ENCODE measurements at places on chromosomes 6 and 20.

GRCh38 chr6:96927660-96928059 is 3.1 kb downstream of the KLHL32 start:
- DNase-seq: no peak

GRCh38 chr6:104014163-104014959 is 845.4 kb downstream of the HACE1 start:
- DNase-seq: no peak

GRCh38 chr20:22070610-22071058 is 365.2 kb downstream of the PAX1 start:
- no peak for DNase-seq

DNA sequence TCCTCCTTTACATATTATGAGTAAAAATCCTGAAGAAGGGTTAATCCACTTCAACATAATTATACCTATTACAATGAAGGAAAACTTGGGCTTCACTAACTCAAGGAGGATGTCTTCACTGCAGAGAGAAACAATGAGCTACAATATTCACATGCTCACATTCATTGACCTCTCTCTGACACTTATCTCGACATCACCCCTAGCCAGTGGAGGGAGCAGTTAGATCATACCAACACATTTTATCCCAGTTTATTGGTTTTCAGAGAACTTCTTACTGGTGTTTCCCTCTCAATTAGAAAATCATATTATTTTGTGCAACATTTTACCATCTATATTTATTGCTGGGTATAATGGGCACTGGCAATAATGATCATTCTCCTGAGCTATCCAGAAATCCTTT is 646.5 kb downstream of the TENT5A start:
- no peak for DNase-seq

DNA sequence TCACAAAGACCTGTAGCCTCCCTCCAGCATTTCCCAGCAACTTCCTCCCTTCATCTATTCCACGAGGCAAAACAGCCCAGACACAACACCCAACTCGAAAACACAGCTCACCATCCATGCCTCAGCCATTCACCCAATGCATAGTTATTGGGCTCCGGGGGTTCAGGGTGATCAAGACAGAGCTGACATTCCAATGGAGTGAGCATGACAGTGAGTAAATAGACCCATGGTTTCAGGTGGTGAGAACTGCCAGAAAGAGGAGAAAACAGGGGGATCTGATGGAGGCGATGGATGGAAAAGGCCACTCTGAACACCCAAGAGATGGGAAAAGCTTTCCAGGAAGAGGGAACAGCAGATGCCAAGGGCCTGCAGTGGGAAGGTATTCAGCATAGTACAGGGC is 5.9 kb downstream of the CASS4 start:
- DNase-seq: no peak

DNA sequence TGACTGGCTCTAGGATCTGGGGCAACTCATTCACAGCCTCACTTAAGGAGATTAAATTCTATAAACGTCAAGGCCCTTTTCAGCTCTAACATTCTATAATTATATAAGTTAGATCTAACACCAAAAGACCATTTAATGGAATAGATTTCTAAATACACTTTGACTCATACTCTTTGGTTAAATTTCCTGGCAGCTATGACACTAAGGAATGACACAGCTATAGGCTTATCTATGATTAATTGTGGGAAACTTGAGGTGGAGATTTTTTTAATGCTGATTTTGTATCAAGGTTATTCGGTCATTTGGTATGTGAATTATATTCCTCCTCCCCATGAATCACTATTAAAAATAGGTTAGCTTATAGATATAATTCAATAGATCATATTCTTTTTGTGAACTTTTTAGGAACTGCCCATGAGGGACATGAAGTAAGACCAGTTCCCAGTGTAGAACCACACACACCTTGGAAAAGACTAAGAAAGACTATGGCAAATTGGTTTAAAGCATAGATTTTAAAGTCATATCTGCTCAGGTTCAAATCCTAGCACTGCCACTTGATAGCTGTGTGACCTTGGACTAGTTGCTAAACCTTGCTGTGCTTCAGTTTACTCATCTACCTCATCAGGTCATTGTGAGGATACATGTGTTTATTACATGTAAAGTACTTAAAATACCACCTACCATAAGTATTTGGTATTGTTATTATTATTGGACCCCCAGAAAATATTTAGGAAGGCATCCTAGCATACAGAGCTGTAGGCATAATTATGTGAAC is 116.0 kb downstream of the CRYBG1 start:
- no peak for DNase-seq

GRCh38 chr20:2814076-2814475 is 711 bp upstream of the C20orf141 start:
- no peak for DNase-seq

GRCh38 chr6:50978380-50979170 is 159.9 kb downstream of the TFAP2B start:
- DNase-seq: no peak

GRCh38 chr20:15702161-15702560 is 871.1 kb downstream of the KIF16B start:
- no peak for DNase-seq

DNA sequence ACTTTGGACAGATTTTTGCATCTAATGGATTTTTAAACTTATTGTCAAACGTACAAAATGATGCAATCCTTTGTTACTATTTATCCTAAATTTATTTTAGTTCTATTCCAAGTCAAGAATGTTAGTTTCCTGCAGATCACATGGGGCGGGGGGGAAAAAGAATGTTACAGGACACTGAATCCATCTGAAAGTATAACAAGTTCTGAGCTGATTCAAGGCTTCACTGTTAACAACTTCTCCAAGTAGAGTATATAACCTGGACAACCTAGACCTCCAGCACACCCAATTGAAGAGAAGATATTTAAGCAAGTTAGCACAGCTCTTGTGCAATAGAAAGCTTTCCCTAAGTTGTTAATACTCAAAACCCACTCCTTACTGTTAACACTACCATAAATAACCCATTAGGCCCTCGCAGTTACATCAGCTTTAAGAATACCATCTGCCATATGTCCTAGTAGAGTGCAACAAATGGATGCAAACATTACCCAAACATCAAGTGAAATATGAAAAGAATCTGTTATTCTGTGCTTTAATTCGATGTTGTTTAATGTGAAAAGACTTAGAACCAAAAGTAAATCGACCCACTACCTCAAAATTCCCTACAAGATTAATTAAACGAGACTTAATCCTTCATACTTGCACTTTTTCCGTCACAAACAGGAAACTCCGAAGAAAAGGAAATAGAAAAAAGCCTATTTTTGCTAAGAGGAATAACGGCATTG is 1.3 kb downstream of the SEC63 start:
- peak; percentile 59 for DNase-seq

GRCh38 chr6:125639466-125640020 is 109.9 kb upstream of the HEY2 start:
- DNase-seq: no peak

DNA sequence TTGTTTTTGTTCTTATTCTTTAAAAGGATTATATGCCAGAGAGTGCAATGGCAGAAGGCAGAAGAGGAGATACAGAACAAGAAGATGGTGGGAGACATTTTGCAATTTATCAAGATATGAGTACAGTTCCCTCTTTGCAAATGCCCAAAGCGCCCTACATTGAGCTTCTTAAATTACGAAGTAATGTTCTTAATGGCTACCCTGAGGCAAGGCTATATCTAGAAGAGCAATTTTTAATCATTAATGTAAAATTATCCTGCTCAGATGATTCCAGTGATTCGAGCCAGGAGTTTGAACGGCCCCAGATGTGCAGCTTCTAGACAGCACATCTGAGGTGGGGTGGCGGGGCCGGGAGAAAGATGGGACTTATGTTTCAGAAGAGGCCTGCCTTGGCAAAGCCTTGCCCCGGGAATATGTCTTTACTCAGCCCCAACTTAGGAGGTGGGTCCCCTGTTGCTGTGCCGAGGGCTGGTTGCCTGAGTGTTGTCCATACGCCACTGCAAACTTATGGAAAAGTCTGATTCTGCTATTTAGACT is 84.9 kb upstream of the MLN start:
- no peak for DNase-seq

DNA sequence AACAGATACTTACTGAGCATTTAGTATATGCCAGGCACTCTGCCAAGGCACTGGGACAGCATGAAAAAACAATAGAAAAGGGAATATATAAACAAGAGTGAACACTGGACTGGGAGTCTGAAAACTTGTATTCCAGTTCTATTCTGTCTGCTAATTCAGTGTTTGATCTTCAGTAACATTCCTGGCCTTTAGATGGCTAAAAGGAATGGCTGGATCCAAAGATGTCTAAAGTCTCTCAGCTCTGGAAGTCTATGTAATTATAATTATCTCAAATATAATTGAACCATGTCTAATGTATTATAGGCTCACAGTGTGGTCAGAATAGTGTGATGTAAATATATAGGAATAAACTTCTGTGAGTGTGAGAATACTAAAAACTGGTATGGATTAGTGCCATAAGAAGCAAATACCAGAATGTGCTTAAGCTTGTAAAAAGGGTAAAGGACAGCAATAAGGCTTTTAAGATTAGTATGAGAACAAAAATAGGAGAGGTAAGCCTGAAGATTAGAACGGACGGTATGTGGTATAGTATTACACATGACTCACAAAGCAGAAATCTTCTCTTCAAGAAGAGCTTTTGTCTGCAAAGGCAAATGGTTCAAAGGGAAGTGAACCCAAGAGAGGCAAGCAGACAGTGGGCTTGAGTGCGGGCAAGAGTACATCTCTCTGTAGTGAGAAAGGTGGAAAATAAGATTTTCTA is 68.5 kb downstream of the TMEM200A start:
- DNase-seq: no peak

GRCh38 chr6:79717989-79718388 is 86.9 kb downstream of the SH3BGRL2 start:
- DNase-seq: no peak

- DNase-seq: no peak
Observed at GRCh38 chr6:161503570-161503969, 229.7 kb upstream of the AGPAT4 start.

DNA sequence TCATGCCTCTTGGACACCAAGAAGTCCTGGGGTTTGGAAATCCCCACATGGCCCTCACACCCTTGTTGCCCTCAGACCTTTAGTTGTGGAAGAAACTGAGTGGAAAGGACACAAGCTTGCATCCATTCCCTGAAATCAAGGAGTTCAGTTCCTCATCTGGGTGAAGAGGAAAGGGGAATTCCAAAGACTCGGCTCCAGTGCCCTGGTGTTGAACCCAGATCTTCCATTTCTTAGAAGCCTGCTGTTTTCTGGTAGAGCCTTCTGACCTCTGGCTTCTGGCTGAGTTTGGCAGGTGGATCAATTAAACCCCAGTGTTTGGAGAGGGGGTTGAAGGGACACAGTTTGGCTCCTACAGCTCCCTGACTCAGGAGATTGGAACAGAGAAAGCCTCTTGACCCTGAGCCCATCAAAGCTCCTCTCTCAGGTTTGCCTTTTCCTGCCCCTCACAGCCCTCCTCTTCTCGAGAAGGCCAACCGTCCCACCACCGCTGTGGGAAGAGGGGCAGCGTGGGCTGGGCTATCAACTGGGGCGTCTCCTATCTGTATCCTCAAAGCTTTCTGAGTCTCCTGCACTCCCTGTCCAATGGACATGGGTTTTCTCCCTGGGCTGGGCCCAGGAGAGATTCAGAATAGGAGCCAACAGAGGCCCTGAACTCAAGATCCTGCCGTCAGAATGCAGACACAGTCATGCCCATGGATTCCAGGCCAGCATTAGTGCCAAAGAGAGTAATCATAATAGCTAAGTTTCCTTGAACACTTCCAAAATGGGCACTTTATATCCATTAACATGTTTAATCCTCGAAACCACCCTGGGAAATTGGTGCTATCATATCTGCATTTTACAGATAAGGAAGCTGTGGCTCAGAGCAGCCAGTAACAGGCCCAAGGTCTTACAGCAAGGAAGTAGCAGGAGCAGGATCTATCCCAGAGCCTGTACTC is 146.2 kb downstream of the VEGFA start:
- DNase-seq: no peak

DNA sequence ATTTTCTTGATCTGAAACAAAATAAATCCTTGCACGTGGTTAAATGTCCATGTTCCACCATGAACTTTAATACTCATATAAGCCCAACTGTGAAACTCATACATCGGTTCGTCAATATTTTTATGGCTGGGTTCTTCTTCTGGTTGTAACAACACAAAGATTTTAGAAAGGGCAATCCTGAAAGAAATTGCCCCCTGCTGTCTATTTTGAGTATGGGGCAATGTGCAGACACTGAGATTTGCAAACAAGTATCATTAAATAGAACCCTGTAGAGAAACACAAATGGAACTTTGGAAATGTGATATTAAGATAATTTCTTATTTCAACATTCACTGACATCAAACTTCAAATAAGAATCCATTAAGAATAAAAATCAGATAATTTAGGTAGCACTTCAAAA is 80.2 kb upstream of the PHACTR1 start:
- no peak for DNase-seq

DNA sequence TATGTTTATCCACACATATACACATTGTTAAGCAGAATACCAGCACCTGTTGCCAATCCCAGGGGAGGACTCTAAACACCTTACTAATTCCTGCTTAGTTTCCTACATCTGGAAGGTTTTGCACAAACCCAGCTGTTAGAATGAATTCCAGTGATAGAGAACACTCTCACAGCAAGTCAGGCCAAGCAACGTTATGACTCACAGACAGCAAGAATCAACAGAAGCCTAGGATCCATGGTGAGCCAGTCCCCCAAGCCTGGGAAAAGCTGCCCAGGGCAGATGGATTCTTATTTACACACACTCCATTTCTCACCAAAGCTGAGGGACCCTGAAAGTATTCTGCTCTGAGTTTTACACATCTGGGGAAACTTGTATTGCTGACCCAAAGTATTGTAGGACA is 291.7 kb downstream of the SLC35F1 start:
- DNase-seq: no peak

DNA sequence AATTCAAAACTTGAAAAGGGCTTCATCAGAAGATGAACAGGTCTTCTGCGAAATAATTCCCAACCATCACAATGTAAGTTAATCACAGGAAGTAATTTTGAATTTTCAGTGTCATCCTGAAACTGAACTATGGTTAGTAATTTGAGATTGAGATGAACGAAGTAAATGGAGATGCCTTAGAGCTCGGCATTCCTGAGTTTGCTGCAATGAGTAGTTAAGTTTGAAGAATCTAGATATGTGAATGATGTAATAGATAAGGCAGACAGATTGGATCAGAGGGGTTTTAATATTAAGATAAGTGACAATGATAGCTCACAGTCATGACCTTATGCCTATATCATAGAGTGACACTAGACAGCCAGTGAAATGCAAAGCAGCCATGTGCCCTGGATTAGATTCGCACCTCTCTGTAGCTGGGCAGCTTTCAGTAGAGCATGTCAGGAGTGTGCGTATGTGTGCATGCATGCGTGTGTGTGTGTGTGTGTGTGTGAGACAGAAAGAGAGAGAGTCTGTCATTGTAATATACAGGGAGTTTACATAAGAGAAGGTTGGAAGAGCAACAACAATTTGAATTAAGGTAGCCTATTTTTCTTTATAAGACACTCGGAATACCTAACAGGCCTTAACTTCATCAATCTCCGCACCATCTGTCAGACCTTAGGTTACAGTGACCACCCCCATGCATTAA is 233.0 kb downstream of the GMPR start:
- no peak for DNase-seq

- no peak for DNase-seq
Observed at GRCh38 chr20:33175123-33175522, 7.2 kb downstream of the BPIFA2 start.
